ENCODE measurements at places on chromosomes 2 and 18.

- DNase-seq: no peak
Observed at GRCh38 chr2:237900891-237901831, 41.7 kb downstream of the RAMP1 start.

- DNase-seq: no peak
Observed at GRCh38 chr18:7871560-7872456, 304.7 kb downstream of the PTPRM start.

DNA sequence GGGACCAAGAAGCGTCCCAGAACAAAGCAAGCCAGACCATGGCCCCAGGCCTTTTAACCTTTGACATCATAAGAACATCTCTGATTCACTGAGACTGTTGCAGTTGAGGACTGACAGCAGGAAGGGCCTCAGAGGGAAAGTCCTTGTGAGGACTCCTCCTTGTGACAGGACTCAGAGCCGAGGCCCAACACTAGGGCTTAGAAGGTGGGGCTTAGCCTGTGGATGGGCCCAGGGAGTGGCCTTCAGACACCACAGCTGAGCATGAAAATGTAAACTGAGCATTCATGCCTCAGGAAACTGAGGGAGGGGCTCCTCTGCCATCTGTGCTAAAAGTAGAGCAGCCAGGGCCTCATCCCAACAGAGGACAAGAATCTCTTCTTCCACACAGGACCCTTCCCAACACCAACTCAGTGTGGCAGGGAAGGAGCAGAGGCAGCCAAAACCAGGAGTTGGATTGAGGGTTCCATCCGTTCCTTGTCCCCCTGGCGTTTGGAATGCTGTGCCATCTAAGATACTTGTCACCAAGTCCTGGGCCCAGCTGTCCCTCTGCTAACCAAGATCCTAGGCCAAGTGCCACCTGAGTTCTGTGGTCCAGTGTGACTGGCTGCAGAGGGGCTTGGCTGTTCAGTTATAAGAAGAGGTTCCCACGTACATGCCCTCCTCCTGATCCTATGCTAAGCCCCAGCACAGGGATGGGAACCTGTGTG, 37.5 kb upstream of the CAB39 start:
- no peak for DNase-seq

DNA sequence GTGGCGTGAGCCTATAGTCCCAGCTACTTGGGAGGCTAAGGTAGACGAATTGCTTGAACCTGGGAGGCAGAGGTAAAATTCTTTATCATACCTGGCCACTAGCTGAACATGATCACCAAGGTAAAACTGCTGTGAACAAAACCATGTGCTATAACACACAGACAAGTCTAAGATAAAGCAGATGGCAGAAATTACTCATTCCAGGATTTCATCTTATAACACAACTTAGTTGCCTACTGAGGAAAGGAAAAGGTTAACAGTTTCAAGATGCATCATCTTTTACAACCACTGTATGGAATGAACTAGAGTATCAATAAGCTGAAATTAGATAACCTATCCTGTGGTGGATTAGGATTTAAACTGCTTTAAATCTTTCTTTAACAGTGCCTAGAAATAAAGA, 8.3 kb downstream of the ARL5A start:
- DNase-seq: no peak

- no peak for DNase-seq
Observed at GRCh38 chr2:143513081-143513480, 383.9 kb downstream of the ARHGAP15 start.

GRCh38 chr2:235756491-235756890, 262.6 kb downstream of the AGAP1 start:
- no peak for DNase-seq

DNA sequence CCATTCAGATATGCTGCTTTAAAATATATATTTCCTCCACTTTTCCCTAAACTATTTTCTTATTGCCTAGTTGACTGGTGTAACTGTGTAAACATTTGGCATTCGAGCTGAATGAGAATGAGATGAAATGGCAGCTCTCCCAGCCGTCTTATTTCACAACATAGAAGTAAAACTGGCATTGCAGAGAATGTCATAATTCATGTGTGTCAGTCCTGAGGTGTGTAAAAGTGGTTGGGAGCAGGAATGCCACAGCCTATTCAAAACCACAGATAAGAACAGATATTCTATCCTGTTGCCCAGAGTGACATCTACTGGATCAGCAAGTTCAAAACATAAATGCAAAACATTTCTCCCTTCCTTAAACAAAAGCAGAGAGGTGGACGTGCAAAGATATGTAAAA, 565.5 kb upstream of the CHAC2 start:
- no peak for DNase-seq

DNA sequence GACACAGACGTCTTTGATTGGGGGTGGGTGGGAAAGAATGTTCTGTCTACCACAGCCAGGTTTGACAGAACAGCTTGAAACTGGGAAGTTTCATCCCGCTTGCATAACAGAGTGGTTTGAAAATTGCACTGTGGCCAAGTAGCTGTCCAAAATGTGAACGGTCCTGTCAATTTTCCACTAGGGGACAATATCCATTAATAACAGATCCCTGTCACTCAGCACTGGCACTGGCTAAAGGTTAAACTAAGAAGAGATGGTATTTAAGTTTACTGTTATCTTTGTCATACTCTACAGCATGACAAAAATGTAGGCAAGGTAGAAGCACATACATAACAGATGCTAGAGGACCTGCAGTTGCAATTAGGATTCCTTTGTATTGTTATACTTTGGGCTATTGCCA, 55.6 kb upstream of the ACMSD start:
- DNase-seq: no peak

DNA sequence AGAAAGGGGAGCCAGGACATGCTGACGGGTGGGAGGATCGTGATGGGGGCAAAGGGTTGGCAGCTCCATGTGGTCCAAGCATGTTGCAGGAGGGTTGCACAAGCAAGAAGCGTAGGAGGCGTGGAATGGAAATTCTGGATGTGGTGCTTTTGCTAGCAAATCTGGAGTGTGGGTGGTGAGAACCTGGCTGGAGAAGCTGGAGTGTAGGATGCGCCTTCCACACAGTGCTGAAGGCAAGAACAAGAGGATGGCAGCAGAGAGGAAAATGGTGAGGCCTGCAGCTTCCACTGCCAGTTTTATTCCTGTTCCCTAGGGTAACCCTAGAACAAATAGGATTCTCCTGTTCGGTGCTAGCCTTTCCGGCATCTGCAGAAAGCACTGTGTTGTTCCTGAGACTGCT, 22.4 kb downstream of the CREG2 start:
- no peak for DNase-seq

DNA sequence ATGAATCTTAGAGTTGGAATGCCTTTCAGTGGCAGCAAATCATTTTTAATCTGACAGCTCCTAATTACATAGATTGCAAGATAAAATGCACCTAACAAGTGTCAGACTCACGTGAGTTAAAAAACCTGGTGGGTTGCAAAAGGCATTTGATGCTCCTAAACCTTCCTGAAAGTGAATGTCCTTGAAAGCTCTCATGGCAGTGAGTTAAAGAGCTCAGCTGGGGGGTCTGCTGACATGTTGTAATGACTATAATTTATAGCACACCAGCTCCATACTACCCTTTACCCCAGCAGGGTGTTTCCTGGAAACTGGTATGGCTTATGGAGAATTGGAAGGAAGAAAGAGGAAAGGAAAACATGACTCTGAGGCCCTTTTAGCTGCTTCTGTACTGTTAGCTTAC, 91.9 kb upstream of the CAVIN2 start:
- DNase-seq: no peak

DNA sequence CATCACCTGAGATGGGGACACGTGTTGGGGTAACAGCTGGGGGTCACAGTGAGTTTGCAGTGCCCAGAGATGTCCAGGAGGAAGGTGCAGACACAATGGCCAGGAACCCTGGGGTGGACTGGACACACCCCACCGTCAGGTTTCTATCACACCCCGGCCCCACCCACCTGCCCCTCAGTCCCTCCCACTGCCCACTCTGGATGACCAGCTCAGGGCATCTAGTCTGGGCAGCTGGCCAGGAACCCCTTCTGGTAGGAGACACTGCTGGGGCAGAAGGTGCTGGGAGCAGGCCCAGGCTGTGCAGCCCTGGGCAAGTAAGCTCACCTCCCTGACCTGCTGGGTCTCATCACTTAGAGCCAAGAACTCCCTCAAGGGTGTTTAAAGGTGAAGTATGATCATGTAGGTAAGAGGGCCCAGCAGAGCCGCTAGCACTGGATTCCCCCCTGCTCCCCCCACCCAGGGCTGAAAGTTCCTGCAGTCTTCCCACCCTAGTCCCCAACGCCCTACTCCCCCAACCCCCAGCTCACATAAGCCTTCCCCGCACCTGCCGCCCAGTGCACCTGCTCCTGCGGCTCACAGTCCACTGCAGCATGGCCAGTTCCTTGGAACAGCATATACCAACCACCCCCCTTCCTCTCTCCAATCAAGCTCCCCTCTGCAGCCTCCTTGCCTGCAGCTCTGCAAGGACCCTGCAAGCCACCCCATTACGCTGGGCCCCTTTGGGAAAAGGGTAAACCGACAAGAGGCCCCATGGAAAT, 17.3 kb downstream of the BIN1 start:
- no peak for DNase-seq

DNA sequence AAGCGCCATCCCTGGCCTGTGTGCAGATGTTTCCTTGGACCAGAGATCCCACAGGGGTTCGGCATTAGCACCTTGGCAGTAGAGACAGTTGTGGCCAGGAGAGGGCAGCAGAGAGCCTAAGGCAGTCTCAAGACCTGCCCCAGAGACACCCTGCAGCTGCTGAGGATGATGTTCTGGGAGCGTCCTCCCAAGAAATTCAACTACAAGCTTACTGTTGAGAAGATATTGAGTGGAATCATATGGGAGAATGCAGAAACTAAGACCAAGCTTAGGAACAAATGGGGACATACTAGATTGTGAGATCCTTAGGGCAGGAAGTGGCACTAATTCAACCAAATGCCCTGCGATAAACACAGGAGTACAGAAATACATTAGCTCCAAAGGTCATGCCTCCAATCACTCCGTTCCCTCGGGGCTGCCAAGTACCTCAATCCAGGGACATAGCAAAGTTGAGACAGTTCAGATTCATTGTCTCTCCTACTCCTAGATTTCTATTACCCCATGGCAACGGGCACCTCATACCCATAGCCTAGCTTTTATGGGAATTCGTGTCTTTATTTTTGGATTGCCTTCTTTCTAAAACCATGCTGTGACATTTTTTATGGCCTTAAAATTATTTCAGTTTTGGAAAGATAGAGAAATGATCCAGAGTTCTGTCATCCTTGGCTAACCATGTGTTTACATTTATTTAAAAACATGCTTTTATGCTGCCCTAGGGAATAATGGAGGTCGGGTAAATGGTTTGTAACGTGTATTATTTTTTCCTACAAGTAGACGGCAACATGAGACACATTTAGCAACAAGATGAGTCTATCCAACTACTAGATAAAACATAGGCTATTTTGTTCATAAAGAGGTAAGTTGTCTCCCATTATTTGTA, 2.2 kb upstream of the ERMN start:
- DNase-seq: peak; percentile 73

DNA sequence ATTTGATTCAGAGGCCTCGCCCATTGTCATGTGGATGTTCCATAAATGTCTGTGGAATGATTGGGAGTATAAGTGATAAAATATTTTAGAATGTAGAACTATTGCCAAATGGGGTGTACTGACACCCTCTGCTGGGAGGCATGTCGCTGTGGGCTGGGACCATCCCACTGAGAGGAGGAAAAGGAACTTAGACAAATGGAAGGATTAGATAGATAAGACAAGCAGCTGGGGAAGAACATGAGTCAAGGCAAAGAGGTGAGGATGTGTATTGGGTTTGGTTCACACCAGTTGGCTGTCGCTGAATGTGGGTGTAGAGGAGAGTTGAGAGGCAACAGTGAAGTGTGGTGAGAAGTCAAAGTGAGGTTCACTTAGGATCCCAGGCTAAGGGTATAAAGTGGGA, 4.0 kb downstream of the C2orf74 start:
- DNase-seq: no peak

DNA sequence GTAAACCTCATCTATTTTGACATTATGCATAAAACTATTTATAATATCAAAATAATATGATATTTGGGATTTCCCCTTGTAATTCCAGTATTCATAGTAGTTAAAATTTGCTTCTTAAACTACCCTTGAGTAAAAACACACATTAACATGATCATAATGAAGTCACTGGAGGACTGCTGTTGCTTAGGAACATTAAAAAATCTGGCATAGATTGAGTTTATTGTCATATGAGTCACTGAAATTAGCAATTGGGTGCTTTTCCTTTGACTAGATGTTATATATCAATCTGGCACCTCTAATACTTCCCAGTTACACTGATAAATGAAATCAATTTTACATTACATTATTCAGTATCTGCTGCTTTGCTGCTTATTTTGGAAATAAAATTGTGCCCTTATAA, 57.0 kb upstream of the ZC3H15 start:
- no peak for DNase-seq

DNA sequence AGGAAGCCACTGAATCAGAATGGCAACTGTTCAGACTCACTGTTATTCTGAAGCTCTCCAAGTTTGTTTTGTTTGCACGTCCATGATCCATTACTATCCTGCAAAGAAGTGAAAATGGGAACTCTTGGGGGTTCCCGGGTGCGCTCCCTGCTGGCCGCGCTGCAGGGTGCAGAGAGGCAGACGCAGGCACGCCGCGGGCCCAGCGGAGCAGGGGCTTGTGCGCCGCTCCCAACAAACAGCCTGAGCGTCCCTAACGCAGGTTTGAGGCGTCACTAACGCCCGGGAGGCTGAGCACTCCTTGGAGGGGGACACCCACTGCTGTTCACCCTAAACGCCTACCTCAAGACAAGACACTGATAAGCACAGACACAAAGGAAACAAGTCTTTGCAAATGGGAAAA, 14.3 kb upstream of the PIEZO2 start:
- DNase-seq: no peak

DNA sequence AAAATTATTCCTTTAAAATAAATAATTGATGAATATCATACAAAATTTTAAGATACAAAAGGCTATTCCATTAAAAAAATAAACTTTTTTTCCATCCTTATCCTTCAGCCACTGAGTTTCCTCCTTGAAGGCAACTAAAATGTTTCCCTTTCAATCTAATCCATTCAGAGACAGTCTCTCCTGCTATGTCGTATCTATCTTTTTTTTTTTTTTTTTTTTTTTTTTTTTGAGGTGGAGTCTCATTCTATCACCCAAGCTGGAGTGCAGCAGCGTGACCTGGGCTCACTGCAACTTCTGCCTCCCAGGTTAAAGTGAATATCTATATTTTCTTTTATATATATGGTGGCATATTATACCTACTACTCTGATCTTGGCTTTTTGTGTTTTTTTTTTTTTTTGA, 31.7 kb upstream of the SOS1 start:
- DNase-seq: no peak

- no peak for DNase-seq
Observed at GRCh38 chr2:11656671-11657101, 13.3 kb downstream of the NTSR2 start.

- DNase-seq: no peak
Observed at GRCh38 chr2:204863336-204863735, 318.1 kb downstream of the PARD3B start.

DNA sequence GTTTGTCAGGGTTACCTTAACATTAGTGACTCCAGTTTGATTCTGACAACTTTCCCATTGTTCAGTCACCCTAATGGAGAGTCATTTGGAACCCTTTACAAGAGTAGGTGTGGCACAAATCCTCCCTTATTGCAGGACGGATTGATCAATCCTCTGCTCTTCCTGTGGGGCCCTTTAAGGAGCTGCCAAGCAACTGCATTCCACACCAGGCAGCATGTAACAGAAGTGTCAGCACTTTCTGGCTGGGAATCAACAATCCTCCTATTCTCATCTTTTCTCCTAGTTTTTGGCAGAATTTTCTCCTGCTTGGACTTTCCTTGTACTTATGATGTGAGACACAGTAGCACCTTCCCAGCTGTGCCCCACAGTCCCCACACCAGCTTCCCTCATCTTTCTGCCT, 177.8 kb downstream of the ST6GAL2 start:
- no peak for DNase-seq

GRCh38 chr2:88903749-88904353, 212.4 kb downstream of the RPIA start:
- DNase-seq: no peak

Data from T-helper 1 cell (primary cell).